ENCODE measurements at places on chromosomes 5 and 9.

DNA sequence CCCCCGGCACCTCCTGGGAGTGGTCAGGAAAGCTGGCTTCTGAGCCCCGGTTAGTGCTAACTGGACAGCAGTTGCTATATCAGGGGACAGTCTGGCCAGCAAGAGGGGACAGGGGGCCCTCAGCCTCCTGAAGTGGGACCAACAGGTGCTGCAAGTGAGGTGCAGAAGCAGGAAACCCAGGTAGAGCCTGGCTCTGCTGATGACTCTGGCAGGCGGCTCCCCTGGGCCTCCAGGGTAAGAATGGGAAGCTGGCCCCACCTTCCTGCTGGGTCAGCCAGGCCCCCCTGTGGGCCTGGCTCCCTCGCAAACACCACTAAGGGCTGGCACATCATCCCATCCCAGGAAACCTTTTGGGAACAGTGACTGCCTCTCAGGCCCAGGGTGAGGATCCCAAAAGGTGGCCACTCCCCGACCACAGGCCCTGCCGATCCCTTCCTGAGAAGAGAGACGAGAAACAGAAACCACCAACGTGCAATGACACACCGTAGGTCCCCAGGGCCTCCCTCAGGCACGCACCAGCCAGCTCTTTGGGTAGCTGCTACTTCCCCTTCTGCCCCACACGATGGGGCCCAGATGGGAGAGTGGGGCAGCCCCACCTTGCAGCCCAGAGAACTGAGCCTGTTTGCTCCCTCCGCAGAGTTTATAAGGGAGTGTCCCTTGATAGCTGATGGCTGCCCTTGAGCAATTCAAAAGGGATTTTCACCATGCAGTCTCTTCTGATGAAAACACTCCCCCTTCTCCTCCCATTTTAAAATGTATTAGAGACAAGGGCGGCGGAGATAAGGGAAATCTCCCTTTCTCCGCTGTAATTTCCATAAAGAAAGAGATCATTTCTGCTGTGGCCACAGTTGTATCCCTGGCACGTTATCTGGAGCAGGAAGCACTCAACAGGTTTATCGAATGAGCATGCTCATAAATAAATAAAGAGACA lies 76.8 kb downstream of the STK10 start:
- DNase-seq: peak; percentile 43

- DNase-seq: peak; percentile 19
Observed at GRCh38 chr9:33924978-33925797, 108.2 kb downstream of the UBE2R2 start.

DNA sequence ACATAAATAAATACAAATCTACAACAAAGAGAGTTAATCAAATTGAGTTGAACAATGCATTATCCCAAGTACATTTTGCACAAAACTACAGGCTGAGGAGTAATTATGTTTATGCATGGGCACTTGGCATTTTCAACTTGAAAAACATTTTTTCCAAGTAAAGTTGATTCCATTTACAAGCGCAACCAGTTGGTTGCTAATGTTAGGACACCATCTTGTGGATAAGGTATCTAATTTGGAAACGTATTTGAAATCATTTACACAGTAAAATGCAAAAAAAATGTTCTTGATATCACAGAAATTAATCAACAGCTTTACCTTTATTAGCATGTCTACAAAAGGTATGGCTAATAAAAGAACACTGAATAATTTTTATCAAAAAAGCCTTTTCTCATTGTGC lies 18.8 kb downstream of the FTMT start:
- no peak for DNase-seq

GRCh38 chr9:18020121-18020745 lies 441.4 kb downstream of the SH3GL2 start:
- DNase-seq: no peak
